ENCODE measurements at places on chromosomes 4 and X. TPM values are rescaled to one million over a fixed set of nuclear protein-coding genes. Genes with fewer than 3 reads are reported as not detected.

SLIT2 gene
- polyA plus RNA-seq: 42.2 TPM

TNIP3 gene
- 1.8 TPM for polyA plus RNA-seq

SLC9B1 gene
- polyA plus RNA-seq: 2.5 TPM

FGFBP2 gene
- not detected for polyA plus RNA-seq

PPP3CA gene
- 45.7 TPM for polyA plus RNA-seq

GRCh38 chr4:16714191-16714590 is 184.3 kb downstream of the LDB2 start:
- no peak for DNase-seq

DNA sequence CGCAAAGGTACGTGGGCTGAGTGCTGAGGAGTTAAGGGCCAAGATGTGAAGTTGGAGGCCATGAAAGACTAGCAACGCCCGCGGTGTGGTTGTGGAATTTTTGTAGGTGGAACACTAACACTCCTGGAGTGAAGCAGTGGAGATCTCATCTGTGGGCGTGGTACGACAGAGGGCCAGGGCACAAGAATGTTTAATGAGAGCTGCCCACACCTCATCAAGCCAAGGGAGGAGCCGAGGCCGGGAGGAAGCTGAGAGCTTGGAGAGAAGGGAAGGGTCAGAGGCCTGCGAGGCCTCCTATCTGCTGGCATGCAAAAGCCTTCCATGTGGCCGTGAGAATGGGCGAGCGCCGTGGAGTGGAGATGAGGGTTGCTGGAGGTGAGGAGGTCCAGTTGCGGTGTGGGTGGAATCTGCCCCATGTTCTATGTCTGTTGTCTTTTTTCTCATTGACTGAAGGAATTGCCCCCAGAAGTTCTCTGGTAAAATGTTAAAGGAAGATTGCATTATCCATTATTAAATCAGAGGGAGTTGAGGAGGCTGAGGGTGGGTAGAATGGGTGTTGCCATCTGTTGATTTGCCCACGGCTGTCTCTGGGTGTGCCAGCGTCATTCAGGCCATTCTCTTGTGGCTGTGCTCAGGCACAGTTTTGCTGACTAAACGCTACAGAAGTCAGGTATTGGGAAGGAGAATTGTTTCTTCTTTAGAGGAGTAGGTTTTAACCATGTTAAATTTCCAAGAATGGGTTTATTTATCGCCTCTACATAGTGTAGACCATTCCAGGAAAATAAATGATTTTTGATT is 19.8 kb downstream of the SNX25 start:
- no peak for DNase-seq

GRCh38 chrX:13081395-13082205 is 37.2 kb upstream of the FAM9C start:
- DNase-seq: no peak

GRCh38 chr4:183635321-183635720 is 23.7 kb downstream of the RWDD4 start:
- DNase-seq: no peak

DNA sequence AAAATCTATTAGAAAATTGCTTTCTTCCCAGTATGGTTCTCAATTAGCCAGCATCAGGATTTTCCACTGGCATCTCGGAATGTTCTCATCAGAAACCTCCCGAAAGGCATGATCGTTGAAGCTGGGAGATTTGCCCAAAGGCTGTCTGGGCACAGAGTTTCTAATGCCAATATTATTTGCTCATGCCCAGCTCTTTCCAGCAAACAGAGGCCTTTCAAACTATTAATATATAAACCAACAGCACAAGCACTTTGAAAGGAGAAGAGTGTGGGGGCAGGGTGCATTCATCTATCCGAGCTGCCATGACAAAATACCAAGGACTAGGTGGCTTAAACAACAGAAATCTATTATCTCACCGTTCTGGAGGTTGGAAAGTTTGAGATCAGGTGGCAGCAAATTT is 88.3 kb upstream of the MSX1 start:
- DNase-seq: no peak

DNA sequence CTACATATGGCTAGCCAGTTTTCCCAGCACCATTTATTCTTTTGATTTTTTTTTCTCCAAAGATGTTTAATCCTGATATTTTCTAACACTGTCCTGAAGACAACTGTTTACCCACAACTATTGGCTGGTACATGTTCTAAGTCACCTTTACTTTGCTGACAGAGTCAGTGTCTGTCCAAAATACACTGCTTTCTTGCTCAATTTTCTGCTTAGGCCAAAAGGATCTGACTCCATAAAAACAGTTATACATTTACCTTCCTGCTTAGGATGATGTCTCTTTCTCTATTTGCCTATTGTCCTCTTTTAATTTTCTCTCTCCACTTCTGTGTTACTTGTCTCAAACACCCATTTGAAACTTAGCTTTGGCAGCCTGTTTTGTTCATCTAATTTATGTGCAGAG is 3.2 kb downstream of the ADH1C start:
- DNase-seq: no peak

Measured in left renal pelvis (tissue), 4 donors.